MV-4-11 (cell line): ENCODE measurements at places on chromosomes 1 and 21.

GRCh38 chr1:147736883-147737282 lies 23.5 kb downstream of the GJA5 start:
- DNase-seq, result no peak

- DNase-seq, result no peak
Observed at GRCh38 chr1:21189421-21189820, 12.7 kb upstream of the EIF4G3 start.

DNA sequence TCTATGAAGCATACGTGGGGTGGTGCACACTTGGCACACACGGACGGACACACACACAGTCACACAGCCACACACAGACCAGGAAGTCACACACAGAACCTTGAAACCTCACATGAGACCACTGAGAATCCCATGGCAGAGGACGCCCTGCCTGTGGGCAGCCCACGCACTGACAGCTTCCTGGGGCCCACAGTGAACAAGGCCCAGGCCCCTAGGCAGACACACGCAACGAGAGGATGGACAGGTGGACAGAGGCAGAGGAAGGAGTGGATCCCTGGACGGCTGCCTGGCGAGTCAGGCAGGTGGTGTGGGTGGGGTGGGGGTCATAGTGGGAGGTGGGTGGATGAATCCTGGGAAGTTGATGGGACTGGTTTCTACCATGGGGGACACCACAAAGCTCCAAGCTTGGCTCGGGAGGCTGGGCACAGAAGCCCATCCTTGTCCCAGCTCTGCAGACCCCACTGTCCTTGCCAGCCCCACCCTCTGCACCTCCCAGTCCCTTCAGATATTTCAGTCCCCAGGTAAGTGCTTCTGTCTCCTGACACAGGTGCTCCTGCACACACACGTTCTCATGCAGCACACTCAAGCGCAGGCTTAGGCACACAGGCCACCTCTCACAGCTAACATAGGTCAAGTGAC lies 49.1 kb downstream of the WNT9A start:
- DNase-seq, result no peak

GRCh38 chr1:78676993-78677392 lies 27.4 kb downstream of the IFI44 start:
- DNase-seq, result no peak

DNA sequence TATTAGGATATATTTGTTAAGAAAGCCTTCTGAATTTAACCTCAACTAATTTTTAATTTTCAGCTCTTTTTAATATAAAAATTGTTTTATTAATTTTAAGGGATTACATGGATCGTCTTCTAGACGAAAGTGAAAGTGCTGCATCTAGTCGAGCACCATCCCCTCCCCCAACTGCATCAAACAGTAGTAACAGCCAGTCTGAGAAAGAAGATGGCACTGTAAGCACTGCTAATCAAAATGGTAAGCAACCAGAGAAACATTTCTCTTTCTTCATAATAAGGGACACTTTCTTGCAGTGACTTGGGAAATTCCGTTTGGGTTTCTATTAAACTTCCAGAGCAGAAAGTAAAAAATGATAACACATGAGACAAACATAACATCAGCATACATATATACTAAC lies 56.9 kb downstream of the MIER1 start:
- no peak for DNase-seq

DNA sequence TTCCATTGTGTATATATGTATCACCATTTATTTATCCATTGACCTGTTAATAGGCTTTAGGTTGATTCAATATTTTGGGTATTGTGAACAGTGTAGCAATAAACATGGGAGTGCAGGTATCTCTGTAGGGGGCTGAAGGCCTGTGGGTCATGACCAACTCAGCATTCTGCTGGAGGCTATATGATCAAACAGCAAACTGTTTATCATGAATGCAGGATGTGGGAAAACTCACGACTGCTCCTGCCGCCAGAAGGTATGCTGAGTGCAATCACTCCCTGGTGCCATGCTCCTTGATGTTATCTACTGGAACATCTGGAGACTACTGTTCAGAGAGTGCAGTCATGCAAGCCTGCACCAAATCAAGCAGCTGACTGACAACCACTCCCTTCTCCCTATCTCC lies 275.2 kb downstream of the COL11A1 start:
- DNase-seq, result peak; percentile 62

DNA sequence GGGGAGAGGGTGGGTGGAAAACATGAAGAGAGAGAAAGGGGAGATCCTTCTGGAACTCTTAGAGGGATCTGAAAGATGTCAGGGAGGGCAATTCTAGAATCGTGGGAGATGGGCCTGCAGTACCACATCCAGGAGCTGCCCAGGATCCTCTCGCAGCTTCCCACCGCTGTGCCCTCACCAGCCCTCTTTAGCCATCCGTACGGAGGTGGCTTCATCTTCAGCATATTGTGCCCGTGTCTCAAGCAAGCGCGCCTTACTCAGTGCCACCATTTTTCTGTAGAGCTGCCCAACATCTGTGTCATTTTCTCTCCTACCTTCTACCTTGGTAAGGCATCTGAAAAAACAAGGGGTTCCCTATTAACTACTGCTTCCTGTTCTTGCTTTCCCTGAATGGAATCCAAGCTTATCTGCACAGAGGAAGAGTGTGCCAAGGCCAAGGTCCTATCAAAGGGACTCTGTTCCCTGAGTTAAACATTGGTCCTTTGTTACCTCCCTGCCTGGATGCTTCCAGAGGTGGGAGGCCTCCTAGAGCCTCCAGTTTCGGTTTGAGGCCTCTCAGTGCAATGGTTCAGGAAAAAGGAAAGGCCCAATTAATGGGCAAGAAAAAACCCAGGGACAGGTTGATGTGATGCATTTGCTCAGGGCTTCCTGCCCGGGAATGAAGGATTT lies 23.2 kb downstream of the C1orf116 start:
- DNase-seq, result no peak

- no peak for DNase-seq
Observed at GRCh38 chr21:44442266-44443125, 12.8 kb upstream of the LRRC3 start.

GRCh38 chr1:216820345-216820744 lies 97.1 kb upstream of the ESRRG start:
- no peak for DNase-seq

GRCh38 chr1:190619724-190620123 lies 142.1 kb upstream of the BRINP3 start:
- no peak for DNase-seq

DNA sequence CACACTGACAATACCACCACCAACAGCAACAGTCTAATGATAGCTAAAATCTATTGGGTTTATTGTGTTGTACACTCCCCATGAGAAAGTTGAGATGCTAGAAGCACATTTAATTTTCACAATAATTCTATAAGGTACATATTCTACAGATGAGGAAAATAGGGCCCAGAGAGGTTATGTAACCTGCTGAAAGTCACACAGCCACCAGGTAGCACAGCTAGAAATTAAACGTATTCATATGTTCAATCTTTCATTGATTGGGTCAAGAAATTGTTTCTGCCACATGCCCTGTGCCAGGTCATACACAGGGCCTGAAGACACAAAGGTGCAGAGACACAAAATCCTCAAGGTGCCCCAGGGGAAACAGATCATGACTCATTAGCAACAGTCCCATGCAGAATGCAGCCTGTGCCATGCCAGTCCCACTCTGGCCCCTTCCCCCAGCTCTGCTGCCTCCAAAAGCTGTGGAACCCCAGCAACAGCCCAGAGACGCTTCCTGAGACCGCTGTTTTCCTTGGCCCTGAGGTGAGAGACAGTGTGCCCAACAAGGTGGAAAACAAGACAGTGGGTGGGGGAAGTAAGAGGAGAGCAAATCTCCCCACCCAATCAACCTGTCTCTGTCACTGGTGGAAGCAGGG lies 32.1 kb downstream of the GJA4 start:
- no peak for DNase-seq

- peak; percentile 19 for DNase-seq
Observed at GRCh38 chr1:47181955-47182675, 7.7 kb downstream of the PDZK1IP1 start.

DNA sequence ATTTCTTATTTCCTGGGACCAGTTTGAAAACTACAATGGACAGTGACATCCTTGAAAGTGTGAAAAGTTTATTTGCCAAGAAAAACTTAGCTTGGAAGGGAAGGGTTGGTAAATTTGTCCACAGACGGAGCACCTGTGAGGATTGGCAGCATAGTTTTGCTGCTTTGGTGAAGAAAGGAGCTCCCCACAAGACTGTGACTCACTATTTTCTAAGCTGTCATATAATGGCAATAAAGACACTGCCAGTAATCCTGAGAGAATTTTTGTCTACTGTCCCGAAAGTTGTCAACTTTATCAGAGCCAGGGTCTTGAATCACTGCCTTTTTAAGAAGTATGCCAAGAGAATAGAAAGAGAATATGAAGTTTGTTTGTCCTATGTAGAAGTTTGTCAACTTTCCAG lies 230.8 kb downstream of the NEGR1 start:
- no peak for DNase-seq

DNA sequence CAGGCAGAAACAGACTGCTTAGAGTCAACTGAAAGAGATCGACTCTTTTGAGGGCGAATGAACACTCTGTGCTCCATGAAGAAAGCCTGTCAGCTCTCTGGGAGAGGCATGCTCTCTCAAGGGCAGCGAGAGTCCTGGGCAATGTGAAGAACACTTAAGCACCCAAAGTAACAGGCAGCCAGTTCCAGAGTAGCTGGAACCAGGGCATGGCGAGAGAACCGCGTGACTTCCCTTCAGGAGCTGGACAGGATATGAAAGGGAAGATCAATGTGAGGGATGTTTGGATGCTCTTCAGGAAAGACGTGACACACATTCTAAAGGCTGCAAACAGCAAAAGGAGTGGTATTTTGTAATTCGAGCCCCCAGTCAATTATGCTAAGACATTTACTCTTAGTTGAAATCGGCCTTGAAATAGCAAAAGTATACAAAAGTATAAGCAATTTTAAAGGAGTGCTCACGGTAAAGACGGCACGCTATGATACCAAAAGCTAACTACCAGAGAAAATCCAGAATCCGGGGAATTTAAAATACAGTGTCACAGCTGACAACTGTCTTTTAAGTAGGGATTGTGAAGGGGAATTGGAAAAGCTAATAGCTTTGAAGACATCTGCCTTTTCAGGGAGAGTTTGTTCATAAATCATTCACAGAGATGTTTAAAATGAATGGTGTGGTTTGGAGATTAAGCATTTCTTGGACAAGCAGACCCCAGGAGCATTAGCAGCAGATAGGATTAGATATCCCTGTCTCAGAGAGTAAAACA lies 20.8 kb downstream of the ADAMTS5 start:
- DNase-seq, result no peak

- DNase-seq, result no peak
Observed at GRCh38 chr1:36008546-36009197, 75.2 kb upstream of the TEKT2 start.

DNA sequence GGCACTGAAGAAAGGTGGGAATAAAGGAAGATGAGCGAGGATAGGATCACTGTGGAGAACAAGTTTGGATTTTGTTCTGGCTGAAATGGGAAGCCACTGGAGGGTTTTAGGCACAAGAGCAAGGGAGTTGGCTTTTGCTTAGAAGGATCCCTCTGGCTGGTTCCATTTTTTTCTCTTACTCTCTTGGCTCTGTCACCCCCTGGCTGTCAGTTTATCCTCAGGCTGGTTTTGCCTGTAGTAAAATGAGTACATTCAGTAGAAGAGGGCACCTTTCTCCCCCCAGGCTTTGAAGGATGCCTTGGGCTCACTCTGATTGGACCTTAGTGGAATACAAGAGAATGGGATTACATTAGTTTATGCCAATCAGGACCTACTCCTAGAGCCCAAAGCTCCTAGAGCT lies 17.1 kb downstream of the CACHD1 start:
- no peak for DNase-seq

- no peak for DNase-seq
Observed at GRCh38 chr21:22993822-22994574, 1995.8 kb downstream of the NCAM2 start.

GRCh38 chr1:53323316-53323715 lies 4.6 kb downstream of the LRP8 start:
- no peak for DNase-seq

DNA sequence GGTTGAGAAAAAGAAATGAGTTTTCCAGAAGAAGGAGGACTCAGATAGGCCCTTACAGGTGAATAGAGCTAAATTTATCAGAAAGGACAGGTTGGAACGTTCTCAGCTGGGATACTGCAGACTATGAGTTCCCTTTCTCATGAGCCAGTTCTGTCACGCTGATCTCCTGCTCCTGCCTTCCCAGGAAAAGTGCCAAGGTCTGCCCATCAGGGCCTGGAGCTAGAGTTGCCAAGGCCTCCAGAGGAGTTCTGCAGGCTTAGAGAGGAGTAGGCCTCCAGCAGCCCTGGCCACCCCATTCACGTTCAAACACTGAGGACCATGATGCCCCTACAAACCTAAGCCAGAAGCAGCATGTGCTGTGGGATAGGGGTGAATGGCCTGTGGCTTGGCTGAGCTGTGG lies 126.8 kb upstream of the TNR start:
- no peak for DNase-seq

- DNase-seq, result peak; percentile 82
Observed at GRCh38 chr1:246117066-246117791, 389.9 kb downstream of the SMYD3 start.

DNA sequence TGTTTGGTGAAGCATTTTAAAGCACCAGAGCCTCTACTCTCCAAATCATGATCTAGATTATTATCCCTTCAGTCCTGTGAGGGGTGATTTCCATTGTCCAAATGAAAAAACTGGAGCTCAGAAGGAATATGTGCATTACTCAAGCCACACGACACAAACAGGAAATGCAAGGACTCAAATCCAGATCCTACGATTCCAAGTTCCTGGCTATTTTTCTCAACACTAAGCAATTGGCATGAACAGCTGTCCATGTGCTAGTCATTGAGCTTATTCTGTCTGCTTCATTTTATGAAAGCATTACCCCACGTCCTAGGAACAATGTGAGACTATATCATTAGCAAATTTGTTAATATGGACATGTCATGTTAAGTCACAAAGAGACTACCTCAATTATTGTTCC lies 273.1 kb upstream of the LYPLAL1 start:
- no peak for DNase-seq

GRCh38 chr1:42551180-42551579 lies 88.1 kb downstream of the CCDC30 start:
- DNase-seq, result peak; percentile 92

- no peak for DNase-seq
Observed at GRCh38 chr21:26028183-26028582, 142.4 kb downstream of the APP start.

- no peak for DNase-seq
Observed at GRCh38 chr1:227317011-227317451, 1.3 kb downstream of the CDC42BPA start.

GRCh38 chr1:232966663-232967062 lies 16.3 kb downstream of the NTPCR start:
- DNase-seq, result no peak

DNA sequence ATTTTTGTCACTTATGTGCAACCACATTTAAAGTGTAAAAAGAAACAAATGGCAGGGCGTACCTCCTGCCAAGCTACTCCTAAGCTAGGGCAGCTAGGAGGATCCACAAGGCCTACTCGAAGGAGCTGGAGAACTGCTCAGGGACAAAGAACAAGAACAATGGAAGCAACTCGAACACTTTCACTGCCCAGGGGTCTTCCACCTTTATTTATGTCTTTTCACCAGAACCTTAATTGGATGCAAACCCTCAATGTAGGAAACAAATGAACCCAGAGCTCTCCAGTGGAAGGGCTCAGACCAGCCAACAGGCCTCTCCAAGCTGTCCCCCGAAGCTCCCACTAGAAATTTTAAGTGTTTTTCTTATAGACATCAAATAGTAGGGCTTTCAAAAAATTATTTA lies 39.9 kb downstream of the C1orf198 start:
- no peak for DNase-seq

- no peak for DNase-seq
Observed at GRCh38 chr21:30793581-30794314, 19.3 kb downstream of the KRTAP8-1 start.
